ENCODE measurements at places on chromosomes 12 and 14.

GRCh38 chr14:73392329-73393257 is 65.8 kb downstream of the NUMB start:
- no peak for DNase-seq

DNA sequence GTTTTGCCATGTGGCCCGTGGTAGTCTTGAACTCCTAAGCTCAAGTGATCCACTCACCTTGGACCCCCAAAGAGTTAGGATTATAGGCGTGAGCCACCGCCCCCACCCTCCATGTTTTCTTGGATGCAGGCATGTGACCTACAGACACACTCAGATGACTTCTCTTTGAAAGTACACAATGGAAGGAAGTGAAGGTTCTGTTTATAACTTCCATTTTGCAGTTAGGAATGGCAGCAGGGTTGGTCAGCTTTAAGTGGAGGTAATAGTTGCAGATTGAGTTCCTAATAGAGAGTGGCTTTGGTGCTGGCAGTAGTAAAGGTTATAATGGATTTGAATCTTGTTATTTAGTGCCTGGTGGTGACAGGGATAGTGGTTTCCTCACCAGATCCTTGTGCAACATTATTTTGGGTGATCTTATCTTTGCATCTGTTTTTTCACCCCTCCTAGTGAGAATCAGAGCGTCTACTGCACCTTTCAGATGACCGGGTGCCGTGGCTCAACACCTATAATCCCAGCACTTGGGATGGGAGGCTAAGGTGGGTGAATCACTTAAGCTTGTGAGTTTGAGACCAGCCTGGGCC is 15.3 kb downstream of the LARP4 start:
- DNase-seq = no peak

DNA sequence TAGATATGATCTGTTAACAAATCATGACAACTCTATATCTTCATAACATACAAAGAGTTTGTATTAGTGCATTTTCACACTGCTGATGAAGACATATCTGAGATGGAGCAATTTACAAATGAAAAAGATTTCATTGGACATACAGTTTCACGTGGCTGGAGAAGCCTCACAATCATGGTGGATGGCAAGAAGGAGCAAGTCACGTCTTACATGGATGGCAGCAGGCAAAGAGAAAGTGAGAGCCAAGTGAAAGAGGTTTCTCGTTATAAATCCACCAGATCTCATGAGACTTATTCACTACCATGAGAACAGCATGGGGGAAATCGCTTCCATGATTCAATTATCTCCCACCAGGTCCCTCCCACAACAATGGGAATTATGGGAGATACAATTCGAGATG is 157.6 kb downstream of the DUSP6 start:
- no peak for DNase-seq

DNA sequence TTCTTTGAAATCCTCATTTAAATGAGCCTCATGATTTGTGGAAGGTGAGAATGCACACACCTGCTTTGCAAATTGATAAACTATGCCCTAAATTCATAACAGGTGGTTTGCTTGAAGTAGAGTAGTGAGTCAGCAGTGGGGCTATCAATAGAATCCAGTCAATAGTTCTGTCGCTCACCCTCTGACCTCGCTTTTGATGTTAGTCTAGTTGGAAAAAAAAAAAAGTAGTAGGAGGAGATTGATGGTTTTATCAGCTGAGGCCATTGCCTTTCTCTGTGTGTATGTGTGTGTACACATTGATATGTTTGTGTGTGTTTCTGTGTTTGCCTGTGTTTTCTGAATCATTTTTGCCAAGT is 267.3 kb downstream of the SNAPC1 start:
- no peak for DNase-seq

- DNase-seq = peak; percentile 85
Measured at GRCh38 chr14:51283402-51284085, 43.5 kb downstream of the TMX1 start.

DNA sequence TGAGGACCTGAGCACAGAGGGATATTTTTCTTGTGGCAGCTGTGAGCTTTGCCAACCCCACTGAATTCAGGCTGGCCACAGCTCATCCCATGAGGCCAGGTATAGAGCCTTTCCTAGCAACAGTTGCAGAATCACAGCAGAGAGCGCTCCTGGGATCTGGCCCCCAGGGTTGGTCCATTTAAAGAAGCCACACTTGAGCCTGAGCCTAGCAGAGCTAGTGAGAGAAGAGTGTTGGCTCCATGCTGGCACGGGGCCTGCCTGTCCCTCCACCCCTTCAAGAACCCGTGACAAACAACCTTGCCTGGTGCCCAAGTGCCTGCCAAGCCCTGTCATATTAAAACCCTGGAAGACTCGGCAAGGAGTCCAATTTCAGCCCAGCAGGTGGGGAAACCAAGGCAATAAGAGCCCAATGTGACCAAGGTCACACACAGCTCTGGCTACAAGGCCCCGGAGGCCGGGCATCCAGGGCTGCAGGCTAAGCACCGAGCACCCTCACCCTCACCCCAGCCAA is 91.6 kb downstream of the LRRC74A start:
- DNase-seq = no peak

GRCh38 chr14:33932576-33933345 is 18.1 kb downstream of the EGLN3 start:
- DNase-seq = no peak

DNA sequence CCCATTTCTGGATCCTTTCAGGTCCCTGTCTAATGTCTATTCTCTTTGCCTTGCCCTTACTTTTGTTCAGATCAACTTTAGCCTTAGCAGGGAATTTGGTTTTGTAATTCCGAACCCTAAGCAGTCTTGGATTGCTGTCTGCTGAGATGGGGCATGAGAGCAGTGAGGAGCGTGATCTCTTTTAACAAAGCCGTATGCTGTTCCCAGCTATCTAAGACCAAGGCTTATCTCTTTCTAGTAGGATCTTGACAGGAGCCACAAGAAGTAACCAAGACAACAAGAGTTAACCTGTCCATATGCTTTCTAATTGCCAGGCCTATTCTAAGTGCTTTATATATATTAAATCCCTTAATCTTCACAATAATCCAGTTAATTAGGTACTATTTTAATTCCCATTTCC is 4.5 kb upstream of the DHRS7 start:
- no peak for DNase-seq

DNA sequence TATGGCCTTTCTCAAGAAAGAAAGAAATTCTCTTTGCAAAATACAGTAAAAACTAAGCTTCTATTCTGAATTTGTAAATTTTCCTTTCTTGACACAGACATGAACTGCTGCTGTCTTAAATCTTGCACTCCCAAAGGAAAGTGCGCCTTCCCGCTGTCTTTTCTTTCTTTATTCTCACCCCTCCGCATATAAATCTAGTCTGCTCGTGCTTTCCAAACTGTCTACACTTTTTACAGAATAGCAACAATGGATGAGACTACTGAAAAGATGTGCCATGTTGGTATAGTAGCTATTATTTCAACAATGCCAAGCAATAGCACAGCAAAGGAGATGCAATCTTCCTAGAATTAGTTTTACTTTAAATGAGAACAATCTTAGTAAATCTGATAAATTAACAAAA is 328.8 kb upstream of the PDE3A start:
- DNase-seq = no peak

DNA sequence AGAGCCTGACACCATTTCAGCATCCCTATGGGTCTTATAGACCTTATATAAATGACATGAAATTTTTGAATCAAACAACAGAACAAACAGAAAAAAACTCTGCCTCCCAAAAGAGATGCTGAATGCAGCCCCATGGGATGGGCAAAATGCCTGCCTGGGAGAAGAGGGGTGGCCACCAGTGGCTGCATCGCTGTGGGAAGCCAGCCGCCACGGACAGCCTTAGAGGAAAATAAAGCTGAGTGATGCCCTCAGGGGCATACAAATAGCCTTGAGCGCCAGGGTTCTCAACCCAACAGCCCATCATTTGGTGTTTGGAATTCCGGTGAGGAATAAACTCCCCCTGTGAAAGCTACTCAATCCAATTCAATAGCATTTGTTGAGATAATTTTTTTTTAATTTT is 22.9 kb downstream of the SYNE3 start:
- DNase-seq = no peak

- DNase-seq = no peak
Measured at GRCh38 chr14:22420598-22421186, 168.3 kb downstream of the DAD1 start.

DNA sequence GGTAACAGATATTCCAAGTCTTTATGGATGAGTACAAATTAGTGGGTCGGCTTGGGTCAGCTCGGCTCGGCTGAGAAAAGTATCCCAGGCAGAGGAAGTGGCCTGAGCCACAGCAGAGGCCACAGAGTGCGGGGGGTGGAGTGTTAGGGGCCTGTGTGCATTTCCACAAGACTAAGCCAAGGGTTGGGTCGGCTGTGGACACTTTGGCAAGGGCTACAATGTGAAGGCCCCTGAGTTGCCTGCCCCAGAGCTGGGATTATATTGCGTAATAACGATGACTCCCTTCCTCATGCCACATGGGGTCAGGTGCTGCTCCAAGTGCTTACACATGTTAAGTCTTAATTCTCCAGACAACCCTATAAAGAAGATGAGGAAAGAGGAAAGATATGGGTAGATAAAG is 11.4 kb downstream of the EVL start:
- DNase-seq = peak; percentile 42

- no peak for DNase-seq
Measured at GRCh38 chr12:83630526-83630925, 943.8 kb downstream of the TMTC2 start.

DNA sequence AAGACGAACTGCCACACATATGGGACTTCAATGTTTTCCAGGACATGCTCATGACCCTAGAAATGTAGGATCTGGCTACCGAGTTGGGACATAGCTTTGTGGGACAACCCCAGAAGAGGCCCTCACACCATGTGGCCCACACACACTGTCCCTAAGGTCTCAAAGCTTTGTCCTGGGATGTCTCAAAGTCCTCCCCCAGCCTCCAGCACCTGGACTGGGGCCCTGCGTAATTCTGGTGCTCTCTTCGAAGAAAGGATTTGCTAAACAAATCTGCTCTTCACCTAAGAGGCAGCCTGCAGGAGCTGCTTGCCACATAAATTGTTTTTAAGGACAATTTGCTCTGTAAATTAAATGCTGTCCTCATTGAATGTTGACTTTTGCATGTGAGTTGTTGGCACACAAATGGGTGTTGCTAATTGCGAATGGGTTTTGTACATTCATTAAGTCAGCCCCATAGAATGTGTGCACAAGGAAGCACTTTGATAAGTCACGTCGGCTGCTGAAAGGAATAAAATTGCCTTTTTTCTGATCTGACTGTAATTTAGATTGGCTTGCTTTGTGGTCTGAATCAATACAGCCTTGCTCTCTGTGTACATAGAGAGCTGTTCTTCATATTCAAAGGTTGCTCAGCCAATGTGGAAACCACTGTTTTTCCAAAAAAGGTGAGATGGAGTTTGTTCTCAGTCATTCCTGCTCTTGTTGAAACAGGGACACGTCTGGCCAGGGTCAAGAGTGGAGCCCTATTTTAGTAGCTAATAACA is 161.6 kb upstream of the PWP1 start:
- DNase-seq = no peak

DNA sequence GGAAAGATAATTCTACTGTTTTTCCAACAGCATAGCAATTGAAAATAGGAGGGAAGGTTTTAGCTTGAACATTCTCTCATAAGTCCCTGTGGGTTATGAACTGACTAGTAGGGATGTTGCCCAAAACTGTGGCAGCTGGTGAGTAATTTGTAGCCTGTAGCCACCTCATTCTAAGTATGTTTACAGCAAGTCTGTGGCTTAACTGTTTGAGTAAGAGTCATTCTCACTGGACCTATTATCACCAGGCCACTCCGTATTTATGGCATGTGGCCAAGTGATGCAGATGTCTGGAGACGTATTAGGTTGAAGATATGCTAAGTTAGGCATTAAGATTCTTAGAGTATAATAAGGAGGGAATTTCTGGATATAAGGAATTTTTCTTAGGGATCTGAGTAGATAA is 458.3 kb downstream of the ETNK1 start:
- DNase-seq = peak; percentile 34

GRCh38 chr14:42869681-42870080 is 1263.0 kb downstream of the LRFN5 start:
- DNase-seq = no peak

- no peak for DNase-seq
Measured at GRCh38 chr14:88599761-88600439, 37.1 kb downstream of the ZC3H14 start.

DNA sequence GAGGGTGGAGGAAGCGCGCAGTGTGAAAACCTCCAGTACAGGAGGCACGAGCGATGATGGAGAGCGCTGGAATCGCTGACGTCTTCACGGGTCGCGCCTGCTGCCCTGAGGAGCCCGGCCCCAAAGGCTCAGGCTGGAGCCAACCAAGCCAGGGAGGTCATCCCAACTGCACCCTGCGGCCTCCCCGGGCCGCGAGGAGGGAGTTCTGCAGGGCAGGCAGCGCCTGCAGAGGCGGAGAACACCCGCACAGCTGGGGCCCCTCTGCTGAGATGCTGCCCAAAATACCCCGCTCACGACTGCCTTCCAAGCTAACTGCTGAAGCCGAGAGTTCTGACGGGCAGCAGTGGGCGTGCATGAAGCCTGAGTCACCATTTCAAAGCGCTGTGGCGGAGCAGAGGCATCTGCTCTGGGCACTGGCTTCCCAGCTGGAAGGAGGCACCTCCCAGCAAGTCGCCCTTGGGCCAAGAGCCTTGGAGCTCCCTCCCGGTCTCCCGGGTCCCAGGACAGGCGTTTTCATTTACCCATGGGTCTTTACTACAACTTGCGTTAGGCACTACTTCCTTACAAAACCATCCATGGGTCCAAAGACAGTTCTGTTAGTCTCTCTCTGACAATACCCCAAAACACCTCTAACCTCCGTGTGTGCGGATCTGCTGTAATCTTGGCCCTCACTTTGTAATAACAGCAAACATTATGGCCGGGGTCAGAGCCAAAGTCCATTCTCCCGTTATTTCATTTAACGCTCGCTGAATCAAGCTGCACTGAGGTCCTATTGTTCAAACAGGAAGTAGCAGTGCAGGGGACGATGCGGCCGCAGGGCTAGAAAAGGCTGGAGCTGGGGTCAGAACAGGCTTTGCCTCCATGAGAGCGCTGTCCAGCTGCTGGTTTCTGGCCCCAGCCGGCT is 60.1 kb upstream of the RIMBP2 start:
- peak; percentile 53 for DNase-seq

DNA sequence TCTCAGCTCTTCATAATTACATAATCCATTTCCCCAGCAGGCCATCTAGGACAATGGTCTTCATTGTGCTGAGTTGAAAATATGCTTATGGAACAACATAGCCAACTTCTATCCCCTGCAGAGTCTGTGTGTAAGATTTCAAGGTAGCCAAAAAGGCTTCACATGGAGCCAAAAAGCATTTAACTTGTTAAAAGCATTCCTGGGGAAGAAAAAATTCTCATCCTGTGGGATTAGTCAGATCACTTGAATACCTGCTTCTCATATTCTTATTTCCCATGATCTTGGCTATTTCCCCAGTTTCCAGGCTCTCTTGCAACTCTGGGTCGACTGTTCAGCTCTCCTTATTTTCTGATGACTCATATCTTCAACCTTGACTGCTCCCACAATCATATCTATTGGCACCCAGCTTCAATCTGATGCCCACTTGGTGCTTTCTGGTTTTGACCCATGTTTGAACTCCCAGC is 178.9 kb downstream of the KLHL28 start:
- DNase-seq = peak; percentile 72

DNA sequence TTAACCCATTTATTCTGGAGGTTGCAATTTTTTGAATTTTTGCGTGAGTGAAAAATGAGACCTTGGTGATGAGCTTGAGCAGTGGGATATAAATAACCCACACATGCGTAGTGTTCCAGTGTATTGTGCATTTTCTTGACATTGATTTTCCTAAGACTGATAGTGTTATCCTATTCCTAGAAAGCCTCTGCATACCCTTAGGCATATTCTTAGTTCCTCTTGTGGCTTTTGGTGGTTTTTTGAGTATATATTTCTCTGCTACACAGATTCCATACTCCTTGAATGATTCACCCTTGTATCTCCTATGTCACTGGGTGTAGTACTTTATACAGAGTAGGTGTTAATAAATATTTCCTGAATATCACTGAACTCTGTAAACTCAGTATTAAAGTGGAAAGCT is 363.4 kb upstream of the PDE3A start:
- no peak for DNase-seq

Data from fibroblast of skin of left quadriceps (primary cell).